ENCODE measurements at places on chromosomes 11 and 22. TPM values are rescaled to one million over a fixed set of nuclear protein-coding genes. Genes with fewer than 3 reads are reported as not detected.
A peak's percentile ranks its signal among the peaks of the same experiment; 100 is the strongest.

DNA sequence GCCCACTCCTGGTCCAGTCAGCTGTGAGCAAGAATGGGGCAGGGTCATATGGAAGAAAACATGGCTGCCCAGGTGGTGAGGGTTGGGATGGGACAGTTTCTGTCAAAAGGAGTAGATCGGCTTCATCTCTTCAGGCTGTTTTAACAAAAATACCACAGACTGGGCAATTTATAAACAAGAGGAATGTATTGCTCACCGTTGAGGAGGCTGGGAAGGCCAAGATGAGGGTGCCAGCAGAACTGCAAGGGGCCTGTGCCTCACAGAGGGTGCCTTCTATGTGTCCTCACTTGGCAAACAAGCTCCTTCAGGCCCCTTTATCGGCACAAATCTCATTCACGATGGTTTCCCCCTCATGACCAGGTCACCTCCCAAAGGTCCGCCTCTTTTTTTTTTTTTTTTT is 18.1 kb upstream of the RELT start:
- no peak overlapping the region for H3K4me3 ChIP-seq
- H3K36me3 ChIP-seq = no peaks in the 10 kb centered on the region
- no peak overlapping the region for H3K27ac ChIP-seq
- DNase-seq = no peak
- H3K27me3 ChIP-seq = peaks cover 20% of the 10 kb centered on the region

DNA sequence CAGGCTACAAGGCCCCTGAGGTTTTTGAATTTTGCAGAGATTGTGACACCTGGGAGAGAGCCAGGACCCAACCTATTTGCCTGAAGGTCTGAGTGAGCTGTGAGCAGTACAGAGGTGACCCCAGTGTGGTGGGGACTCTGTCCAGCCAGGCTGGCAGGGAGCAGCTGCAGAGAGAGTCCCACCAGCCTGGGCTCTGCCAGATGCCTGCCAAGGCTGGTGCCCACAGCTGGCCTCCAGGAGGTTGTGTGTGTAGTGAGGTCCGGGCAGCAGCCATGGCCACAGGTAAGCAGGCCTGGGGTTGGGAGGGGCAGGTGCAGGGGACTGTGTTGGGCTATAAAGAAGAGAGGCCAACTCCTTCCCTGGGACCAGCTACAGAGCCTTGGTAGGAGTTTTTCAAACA is 144.8 kb downstream of the CRYBB2 start:
- H3K36me3 ChIP-seq = peaks cover 17% of the 10 kb centered on the region
- no peaks in the 10 kb centered on the region for H3K4me1 ChIP-seq
- no peak overlapping the region for H3K4me3 ChIP-seq
- H3K27me3 ChIP-seq = no peaks in the 10 kb centered on the region

GRCh38 chr11:8408151-8408941 is 144.7 kb upstream of the LMO1 start:
- no peak for DNase-seq
- H3K27me3 ChIP-seq = no peaks in the 10 kb centered on the region
- no peak overlapping the region for H3K27ac ChIP-seq
- H3K36me3 ChIP-seq = no peaks in the 10 kb centered on the region
- H3K4me3 ChIP-seq = no peak overlapping the region
- no peaks in the 10 kb centered on the region for H3K4me1 ChIP-seq

- H3K36me3 ChIP-seq = peaks cover 46% of the 10 kb centered on the region
- H3K27me3 ChIP-seq = no peaks in the 10 kb centered on the region
- H3K27ac ChIP-seq = no peak overlapping the region
- peaks cover 5% of the 10 kb centered on the region for H3K4me1 ChIP-seq
Observed at GRCh38 chr22:50199251-50199721, 1.5 kb upstream of the SELENOO start.

GRCh38 chr11:117490911-117491310 is 163.3 kb downstream of the CEP164 start:
- H3K4me1 ChIP-seq = peaks cover 5% of the 10 kb centered on the region
- H3K36me3 ChIP-seq = no peaks in the 10 kb centered on the region
- H3K27ac ChIP-seq = no peak overlapping the region
- H3K27me3 ChIP-seq = peaks cover 64% of the 10 kb centered on the region
- no peak overlapping the region for H3K4me3 ChIP-seq

GRCh38 chr11:6660712-6661111 is 5.1 kb upstream of the DCHS1 start:
- no peak overlapping the region for H3K27ac ChIP-seq
- H3K4me3 ChIP-seq = no peak overlapping the region
- no peaks in the 10 kb centered on the region for H3K36me3 ChIP-seq
- H3K27me3 ChIP-seq = no peaks in the 10 kb centered on the region
- no peaks in the 10 kb centered on the region for H3K4me1 ChIP-seq

DNA sequence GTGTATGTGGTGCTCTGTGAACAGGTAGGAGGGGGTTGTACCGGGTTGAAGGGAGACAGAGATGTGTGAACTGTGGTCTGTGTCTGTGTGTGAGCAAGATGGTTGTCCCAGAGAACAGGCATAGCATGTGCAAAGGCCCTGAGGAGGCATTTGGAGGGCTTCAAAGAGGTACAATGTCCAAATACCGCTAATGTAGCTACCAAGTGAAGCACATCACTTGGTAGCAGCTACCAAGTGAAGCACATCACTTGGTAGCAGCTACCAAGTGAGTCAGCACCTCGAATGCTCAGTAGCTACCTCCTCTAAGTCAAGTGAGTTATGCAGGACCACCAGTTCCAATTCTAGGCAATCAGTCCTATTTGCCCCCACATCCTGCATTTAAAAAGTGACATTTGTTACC is 72.4 kb downstream of the KIAA1671 start:
- H3K4me1 ChIP-seq = peaks cover 10% of the 10 kb centered on the region
- H3K4me3 ChIP-seq = no peak overlapping the region
- H3K27ac ChIP-seq = no peak overlapping the region
- H3K36me3 ChIP-seq = no peaks in the 10 kb centered on the region
- H3K27me3 ChIP-seq = peaks cover 24% of the 10 kb centered on the region

- peaks cover 17% of the 10 kb centered on the region for H3K4me1 ChIP-seq
- H3K4me3 ChIP-seq = no peak overlapping the region
- peak; percentile 81 for DNase-seq
- H3K27ac ChIP-seq = peak overlapping the region; percentile 73
- H3K36me3 ChIP-seq = peaks cover 23% of the 10 kb centered on the region
Observed at GRCh38 chr11:70312401-70313357, 42.2 kb downstream of the PPFIA1 start.

DNA sequence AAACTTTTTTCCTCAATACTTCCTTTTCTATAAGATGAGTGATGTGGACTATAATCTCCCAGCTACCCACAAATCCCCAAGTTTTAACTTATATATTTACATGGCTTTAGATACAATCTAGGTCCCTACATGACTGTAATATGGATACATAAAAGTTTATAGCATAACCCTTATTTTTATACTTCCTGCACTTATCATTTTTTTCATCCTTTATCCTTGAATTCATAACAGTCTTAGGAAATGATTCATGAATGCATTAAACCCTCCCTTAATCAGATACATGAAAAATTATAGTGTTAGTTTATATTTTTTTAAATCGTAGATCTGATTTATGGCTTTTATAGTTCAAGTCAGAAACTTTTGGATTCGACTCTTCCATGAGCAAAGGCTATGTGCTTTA is 195.8 kb downstream of the MAML2 start:
- H3K4me3 ChIP-seq = no peak overlapping the region
- no peaks in the 10 kb centered on the region for H3K27me3 ChIP-seq
- H3K36me3 ChIP-seq = no peaks in the 10 kb centered on the region
- H3K4me1 ChIP-seq = peaks cover 22% of the 10 kb centered on the region
- H3K27ac ChIP-seq = no peak overlapping the region

GRCh38 chr11:8080069-8080670 is 841 bp upstream of the TUB start:
- no peaks in the 10 kb centered on the region for H3K4me1 ChIP-seq
- H3K36me3 ChIP-seq = no peaks in the 10 kb centered on the region
- H3K27ac ChIP-seq = no peak overlapping the region
- no peak overlapping the region for H3K4me3 ChIP-seq

- H3K4me1 ChIP-seq = no peaks in the 10 kb centered on the region
- DNase-seq = no peak
- no peak overlapping the region for H3K4me3 ChIP-seq
- no peaks in the 10 kb centered on the region for H3K36me3 ChIP-seq
Observed at GRCh38 chr11:22477312-22477711, 139.1 kb downstream of the SLC17A6 start.

DNA sequence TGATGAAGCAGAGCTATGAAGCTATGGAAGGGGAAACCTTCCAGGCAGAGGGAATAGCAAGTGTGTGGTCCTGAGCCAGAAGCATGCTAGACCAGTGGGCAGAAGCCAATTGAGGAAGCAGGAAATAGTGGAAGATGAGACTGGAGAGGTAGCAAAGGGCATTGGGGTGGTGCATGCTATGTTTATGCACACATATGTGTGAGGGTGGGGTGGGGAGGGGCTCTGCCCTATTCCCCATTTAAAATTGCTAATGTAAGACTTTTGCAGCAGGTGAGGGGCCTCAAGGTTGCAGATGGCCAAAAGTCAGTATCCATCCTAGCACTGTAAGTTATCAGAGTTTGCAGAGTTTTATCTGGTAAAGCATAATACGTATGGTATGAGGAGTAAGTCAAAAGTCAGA is 626.6 kb upstream of the KIRREL3 start:
- no peaks in the 10 kb centered on the region for H3K27me3 ChIP-seq
- no peak for DNase-seq
- H3K4me1 ChIP-seq = no peaks in the 10 kb centered on the region
- no peak overlapping the region for H3K27ac ChIP-seq

TKFC gene
- 53.6 TPM for total RNA-seq

GAL gene
- total RNA-seq = 119 TPM

DYNC2H1 gene
- 0.33 TPM for total RNA-seq
